ENCODE measurements at places on chromosomes 5 and 9. TPM values are rescaled to one million over a fixed set of nuclear protein-coding genes. Genes with fewer than 3 reads are reported as not detected.

DNA sequence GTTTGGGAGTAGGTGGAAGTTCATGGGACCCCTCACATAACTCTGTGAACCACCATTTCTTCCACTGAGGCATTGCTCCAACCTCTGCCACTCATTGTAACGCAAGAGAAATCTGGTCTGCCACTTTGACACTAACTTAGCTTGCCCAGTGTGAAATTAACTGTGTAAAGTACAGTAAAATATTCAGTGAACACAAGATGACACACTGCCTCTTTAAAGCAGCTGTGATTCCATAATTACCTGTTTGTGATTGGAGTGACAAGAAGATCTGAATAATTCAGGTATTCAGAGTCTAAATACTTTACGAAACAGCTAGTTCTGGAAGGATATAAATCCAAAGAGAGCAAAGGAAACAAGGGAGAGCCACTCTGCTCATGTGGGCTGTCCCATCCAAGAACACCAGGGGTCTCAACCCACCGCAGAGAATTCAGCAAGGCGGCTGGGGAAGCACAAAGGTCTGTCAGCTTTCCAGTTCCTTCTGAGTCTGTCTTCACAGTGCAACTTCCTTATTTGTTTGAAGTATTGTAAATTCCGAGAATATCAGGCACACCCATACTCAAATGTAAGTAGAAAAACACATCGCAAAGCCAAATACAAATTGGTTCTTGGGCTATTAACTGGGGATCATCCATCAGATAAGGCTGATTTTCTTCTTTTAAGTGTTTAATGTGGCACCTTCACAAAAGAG is 86.9 kb downstream of the GNAQ start:
- no peak for DNase-seq

Gene PCDHA11
- polyA plus RNA-seq: not detected

- DNase-seq: no peak
These were observed 669.2 kb downstream of the NR2F1-AS1 start for GRCh38 chr5:92911851-92912250.

GRCh38 chr9:107390279-107390678 is 99.3 kb downstream of the KLF4 start:
- no peak for DNase-seq

DNA sequence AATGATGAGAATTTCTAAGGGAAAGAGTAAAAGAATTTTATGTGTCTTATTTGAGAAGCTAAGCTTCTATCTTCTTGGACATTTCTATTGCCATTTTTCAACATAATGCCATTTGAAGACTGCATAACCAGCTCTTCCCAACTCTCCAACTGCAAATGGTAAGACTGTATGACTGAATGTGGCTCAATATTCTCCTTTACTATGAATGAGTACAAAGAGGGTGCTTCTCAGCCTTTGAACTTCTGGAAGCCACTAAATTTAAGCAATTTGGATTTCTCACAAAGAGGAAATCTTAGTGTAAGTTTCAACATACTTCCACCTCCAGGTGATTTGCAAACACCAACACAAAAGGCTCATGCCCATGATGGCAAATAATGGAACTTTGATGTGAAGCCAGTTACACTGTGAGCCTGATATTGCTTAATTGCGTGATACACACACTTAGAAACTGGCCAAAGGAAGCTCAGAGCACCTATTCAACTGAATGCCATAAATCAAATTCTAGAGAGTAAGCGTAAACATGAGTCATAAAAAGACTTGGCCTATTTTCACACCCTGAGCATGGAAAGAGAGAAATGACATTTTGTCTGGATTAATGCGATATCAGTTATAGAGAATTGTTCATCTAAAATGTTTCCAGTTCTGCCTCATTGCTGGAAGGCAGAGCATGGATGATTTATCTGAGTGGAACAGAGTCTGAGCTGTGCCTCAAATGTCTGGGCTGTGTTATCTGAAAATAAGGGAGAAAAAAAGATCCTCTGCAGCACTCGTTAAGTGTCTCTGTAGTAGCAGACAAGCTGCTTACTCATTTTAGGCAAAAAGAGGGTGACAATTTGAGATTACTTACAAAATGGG is 145.3 kb downstream of the PLK2 start:
- DNase-seq: no peak

GRCh38 chr5:179242676-179243075 is 102.6 kb downstream of the ADAMTS2 start:
- no peak for DNase-seq

GRCh38 chr9:121764371-121764730 is 112.9 kb downstream of the DAB2IP start:
- DNase-seq: no peak

GRCh38 chr5:16480144-16480543 is 14.5 kb upstream of the ZNF622 start:
- no peak for DNase-seq

Gene SHB
- polyA plus RNA-seq: 18.6 TPM

DNA sequence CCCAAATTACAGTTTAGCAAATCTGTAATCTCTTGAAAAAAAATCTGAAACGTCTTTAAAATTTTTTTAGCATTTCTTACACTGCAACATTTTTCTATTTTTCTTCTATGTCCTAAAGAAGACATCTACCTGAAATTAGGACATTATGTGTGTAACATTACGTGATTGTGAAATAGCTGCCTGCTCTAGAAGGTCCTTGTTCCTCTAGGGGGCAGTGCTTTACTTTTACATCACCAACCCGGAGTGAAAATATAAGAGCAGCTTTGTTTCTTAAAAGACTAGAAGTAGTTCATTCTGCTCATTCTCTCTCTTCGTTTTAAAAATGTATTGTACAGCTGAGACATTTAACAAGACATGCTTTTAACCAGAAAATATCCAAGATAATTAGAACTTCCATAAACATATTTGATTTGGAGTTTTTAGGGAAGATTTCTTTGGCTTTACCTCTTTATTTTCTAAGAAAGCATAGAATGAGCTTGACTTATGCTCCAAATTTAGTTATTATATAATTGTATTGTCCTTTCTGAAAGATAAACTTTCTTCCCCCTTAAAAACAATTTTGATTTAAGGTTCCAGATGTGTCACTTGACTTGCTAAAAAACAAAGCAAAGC is 48.1 kb upstream of the RIOK2 start:
- peak; percentile 28 for DNase-seq

- no peak for DNase-seq
These were observed 539.6 kb upstream of the CLINT1 start for GRCh38 chr5:158398360-158399201.

GRCh38 chr5:4206127-4206526 is 610.5 kb downstream of the IRX1 start:
- no peak for DNase-seq
